ENCODE measurements at places on chromosomes 12 and 14.
A peak's percentile ranks its signal among the peaks of the same experiment; 100 is the strongest.

DNA sequence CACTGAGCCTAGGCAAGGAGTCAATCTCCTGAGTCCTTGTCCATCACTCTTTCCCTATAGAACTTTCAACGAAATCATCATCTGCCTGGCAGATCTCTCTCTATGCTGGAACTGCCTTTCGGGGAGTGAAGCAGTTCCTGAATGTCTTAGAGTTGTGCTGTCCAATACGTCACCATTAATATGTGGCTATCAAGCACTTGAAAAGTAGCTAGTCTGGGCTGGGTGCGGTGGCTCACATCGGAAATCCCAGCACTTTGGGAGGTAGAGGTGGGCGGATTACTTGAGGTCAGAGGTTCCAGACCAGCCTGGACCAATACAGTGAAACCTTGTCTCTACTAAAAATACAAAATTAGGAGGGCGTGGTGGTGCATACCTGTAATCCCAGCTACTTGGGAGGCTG, 35.1 kb downstream of the NRDE2 start:
- no peak for DNase-seq

DNA sequence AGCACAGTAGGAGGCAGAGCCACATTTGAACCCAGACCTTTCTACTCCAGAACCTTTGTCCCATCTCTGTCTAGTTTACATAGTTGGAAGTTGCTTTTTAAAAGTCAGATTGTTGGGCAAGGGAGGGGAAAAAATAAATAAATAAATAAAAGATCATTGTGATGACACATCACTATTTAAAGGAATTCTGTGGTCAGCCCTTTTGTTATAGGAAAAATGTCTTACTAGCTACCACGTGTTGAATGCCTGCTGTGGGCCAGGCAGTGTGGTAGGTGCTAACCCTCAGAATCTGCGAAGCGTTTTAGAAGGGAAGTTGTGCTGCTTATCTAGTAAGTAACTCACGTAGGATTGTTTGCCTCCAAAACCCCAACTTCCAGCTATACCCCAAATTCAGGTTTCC, 62.3 kb downstream of the BHLHE41 start:
- DNase-seq, result no peak

GRCh38 chr14:77989441-77989991, 180.7 kb upstream of the NRXN3 start:
- DNase-seq, result no peak

GRCh38 chr14:56000846-56001245, 117.4 kb upstream of the PELI2 start:
- no peak for DNase-seq

GRCh38 chr14:106395456-106396050, 869.2 kb downstream of the TMEM121 start:
- DNase-seq, result no peak

DNA sequence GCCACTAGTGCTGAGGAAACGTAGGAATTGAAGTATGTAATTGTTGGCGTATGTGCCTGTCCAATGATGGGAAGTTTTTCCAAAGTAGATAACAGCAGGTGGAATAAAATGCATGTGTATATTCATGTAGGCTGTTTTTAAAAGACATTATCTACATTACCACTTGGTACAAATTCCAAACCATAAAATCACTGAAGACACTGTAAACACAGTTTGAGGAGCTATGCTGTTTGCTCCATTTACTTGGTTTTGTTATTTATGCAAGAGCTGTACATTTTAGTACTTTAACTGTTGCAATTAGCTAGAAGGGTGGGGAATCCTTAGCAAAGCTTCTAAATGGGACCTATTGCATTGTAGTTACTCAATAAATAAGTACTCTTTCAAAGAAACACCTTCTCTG, 274.5 kb upstream of the DIO2 start:
- DNase-seq, result no peak

- DNase-seq, result no peak
Observed at GRCh38 chr14:91613459-91614112, 103.5 kb upstream of the PPP4R3A start.

- DNase-seq, result no peak
Observed at GRCh38 chr14:89748004-89748403, 206.5 kb downstream of the EFCAB11 start.

DNA sequence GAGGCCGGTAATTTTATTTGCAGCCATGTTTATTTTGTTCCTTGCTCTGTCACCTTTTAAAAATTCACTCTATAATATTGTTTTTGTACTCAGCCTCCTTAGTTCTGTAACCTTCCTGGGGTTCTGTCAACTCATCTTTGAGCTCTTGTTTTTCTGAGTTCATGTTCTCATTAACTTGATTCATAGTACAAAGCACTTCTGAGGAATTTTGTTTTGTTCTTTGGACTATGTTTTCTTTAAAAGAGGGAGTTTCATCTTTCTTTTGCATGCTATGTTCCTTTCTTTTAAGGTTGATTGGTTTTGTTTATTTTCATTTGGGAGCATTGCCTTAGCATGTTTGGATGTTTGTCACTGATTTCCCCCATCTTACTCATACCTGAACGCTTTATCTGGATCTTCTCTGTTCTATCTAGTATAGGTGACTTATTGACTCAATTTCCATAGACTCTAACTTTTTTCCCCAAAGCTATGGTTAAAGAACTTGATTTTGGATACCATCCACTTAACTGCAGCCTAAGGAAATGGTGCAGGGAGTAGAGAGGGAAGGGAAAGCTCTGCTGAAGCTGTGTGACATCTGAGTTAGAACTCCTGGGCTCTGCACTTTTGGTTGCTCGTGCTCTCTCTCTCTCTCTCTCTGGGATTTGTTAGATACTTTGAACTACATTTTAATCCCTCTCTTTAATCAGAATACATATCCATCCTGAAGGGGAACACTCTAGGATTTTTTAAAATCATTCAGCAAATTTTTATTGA, 268.5 kb downstream of the PAWR start:
- DNase-seq, result no peak

DNA sequence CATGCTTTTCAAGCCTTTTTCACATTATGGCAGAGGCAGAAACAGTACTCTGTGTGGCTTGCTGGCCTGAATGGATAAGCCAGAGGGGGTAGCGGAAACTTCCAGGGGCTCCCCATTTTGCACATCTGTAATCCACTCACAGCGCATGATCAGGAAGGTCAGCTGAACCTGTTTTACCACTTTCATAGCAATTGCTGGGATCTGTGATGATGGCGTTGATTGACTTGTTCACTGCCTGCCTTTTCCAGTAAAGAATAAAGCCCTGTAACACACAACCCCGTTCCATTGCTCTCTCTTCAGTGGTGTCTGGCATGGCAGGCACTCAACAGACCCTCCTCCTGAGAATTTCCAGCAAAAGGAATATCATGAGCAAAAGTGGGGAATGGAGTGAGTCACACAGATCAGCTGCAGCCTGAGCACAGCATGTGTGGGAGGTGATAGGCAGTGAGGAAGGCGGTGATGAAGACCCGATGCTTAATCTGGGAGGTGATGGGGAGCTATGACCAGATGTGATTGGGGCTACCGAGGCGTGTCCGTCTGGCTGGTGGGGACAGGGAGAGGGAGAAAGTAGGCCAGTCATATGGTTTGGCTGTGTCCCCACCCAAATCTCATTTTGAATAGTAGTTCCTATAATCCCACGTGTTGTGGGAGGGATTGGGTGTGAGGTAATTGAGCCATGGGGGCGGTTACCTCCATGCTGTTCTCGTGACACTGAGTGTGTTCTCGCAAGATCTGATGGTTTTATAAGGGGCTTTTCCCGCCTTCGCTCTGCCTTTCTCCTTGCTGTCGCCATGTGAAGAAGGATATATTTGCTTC, 44.7 kb upstream of the CHST11 start:
- DNase-seq, result no peak

DNA sequence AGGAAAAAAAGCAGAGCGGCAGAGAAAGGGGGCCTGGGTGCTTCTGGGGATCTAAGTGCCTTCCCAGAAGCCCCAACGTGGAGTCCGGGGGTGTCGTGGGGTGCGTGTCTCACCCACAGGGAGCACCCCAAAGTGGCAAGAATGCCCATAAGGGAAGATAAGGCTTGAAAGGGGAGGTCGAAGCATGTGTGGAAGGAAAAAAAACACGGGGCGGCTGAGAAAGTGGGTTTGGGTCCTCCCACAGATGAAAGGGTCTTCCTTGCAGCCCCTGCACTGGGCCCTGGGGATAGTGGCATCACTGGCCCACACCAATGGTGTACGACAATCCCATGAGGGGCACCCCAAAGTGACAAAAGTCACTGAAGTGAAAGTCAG, 275.5 kb downstream of the ALG10 start:
- DNase-seq, result no peak

DNA sequence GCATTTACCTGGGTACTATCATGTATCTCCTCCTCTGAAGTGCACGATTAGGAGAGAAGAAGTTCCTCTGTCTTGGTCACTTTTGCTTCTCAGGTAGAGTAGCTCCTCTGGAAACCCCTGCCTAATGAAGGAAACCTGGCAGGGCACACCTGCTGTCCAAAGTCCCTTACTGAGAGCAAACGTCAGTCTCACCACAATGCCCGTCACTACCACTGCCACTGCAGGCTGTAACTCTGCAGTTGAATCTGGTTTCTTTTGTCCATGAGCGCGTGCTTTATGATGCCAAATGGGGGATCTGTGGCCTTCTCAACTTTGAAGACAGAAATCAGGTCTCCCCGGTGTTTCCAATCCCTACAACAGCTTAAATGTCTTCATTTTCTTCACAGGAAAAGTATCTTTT, 1068.6 kb downstream of the BCL11B start:
- no peak for DNase-seq

- no peak for DNase-seq
Observed at GRCh38 chr12:115160271-115161128, 476.5 kb upstream of the TBX3 start.

DNA sequence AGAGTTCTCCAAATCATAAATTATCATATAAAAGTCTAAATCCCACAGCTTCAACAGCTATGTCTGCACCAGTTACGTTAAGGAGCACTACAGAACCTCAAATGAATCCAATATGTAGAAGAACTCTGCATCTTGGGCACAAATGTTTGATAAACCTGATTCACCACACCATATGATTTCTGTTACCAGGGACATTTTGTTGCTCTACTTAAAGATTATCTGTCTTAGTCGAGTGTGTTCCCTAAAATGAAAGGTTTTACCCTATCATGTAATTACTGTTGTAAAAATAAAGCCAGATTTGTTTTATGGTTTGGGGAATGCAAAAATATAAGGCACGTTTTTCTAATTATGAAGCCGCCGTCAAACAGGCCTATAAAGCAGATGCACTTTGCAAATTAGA, 363.1 kb downstream of the EGLN3 start:
- DNase-seq, result no peak

DNA sequence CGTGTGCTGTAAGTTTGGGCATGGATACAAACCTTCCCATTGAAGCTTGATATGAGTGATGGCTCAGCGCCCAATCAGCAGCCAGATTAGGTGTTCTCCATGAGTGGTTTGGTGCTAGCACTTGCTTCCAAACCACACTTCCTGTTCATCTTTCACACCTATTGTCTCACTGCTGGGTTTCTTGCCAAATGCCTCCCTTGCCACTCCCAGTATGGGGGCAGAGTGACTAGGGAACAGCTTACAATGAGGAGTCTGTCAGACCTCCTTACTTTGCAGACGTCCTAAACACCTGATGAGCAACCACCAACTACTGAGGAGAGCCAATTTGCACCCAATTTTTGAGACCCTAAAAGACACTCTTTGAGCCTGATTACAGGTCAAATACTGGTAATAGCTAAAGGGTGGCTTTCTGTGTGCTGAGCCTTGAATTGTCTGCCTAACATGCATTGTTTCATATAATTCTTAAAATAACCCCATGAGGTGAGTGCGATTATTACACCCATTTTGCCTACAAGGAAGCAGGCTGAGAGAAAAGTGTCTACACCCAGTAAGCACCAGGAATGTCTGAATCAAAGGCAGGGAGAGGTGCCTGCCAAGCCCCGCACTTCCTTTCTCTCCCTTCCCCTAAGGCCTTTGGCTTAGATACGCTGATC, 48.4 kb upstream of the FOS start:
- no peak for DNase-seq

- no peak for DNase-seq
Observed at GRCh38 chr14:100041271-100041670, 24.0 kb upstream of the EVL start.

- no peak for DNase-seq
Observed at GRCh38 chr14:83184531-83184930, 1650.9 kb upstream of the SEL1L start.

DNA sequence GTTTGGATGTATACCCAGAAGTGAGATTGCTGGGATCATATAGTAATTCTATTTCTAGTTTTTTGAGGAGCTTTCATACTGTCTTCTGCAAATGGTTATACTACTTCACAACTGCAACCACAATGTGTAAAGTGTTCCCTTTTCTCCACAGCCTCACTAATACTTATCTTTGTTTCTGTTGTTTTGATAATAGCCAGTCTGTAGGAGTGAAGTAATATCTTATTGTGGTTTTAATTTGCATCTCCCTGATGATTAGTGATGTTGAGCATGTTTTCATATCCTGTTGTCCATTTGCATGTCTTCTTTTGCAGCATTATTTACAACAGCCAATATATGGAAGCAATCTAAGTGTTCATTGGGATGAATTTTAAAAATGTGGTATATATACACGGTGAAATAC, 29.9 kb downstream of the GABARAPL1 start:
- no peak for DNase-seq

DNA sequence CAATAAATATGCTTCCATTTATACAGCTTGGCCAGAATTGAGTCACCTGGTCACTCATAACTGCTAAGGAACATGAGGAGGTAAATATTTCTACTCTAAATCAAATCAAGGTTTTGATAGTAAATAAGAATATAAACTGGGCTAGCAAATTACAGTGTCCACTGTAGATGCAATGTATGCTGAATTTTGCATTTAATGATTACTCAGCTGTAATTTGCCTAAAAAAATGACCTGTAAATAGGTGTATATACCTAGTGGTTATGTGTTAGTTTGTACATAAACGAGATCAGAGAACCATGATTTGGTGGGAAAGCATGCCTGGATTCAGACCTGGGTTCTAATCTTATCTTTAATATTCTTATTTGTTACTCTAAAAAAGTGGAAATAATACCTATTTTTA, 76.6 kb upstream of the CNTN1 start:
- no peak for DNase-seq

DNA sequence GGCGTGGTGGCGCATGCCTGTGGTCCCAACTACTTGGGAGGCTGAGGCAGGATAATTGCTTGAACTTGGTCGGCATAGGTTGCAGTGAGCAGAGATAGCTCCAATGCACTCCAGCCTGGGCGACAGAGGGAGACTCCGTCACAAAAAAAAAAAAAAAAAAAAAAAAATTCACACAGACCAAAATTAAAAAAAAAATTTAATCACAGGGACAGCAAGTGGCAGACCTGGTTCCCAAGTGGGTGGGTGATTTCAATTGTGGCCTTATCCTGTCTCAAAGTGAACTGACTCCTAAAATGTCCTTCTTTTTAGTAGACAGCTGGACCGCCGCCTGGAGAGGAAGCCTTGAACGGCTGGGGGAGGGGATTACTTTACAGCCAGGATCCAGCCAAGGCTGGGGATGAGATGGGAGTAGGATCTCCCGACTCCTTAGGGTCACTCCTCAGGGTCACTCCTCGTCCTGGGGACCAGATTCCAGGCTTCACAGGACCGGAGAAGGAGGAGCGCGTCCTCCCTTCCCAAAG, 1.5 kb upstream of the KCNH3 start:
- DNase-seq, result peak; percentile 75

- DNase-seq, result no peak
Observed at GRCh38 chr14:72443256-72443655, 450.6 kb downstream of the DPF3 start.

- DNase-seq, result no peak
Observed at GRCh38 chr14:92542766-92543554, 29.4 kb downstream of the RIN3 start.

GRCh38 chr14:99181241-99181640, 90.8 kb downstream of the BCL11B start:
- peak; percentile 45 for DNase-seq

GRCh38 chr12:40446385-40446784, 221.6 kb downstream of the LRRK2 start:
- peak; percentile 3 for DNase-seq

All from H7 (cell line).